ENCODE measurements at places on chromosomes 1 and 21.

DNA sequence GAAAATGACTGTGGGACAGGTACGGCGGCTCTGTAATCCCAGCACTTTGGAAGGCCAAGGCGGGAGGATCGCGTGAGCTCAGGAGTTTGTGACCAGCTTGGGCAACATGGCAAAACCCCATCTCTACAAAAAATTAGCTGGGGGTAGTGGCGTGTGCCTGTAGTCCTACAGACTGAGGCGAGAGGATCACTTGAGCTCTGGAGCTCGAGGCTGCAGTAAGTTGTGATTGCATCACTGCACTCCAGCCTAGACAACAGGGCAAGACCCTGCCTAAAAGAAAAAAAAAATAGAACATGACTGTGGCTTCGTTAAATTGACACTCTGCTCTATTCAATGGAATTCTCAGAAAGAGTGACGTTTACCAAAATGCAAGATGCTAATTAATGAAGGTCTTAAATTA lies 3.9 kb upstream of the DBT start:
- DNase-seq = no peak

GRCh38 chr1:41381692-41382479 lies 20.7 kb downstream of the FOXO6 start:
- DNase-seq = no peak

DNA sequence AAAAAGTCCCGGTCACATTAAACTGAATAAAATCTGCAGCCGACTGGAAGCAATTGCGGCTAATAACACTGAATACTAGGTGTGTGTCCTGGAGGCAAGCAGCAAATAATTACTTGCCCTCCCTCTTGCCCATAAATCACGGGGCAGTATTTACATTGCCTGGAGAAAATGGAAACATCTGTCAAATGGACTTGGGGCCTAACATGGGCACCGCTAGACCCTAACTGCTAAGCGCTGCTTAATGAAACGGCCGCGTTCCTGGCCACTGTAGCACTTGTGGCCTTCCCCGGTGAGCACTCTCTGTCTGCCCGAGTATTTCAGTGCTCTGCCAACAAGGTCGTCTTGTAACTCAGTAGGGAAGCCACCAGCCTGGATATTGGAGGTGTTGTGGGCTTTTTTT lies 23.9 kb upstream of the KNCN start:
- DNase-seq = no peak

- no peak for DNase-seq
Observed at GRCh38 chr21:42114646-42115045, 43.5 kb downstream of the UMODL1 start.

DNA sequence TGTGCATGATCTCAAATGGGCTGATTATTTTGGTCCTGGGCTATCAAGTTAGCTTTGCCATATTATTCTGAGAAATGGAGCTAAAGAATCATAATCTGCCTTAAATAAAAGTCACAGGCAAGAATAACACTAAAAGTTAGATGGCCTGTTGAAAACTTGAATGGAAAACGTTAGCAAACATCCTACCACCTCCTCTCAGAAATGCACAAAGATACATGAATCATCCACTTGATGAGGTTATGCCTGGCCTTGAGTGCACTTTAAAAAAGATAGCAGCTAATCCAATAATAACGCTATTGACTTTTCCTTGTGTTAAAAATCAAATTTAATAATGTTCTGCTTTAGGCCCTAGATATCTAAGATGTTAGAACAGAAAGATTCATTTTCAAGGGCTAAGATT lies 108.0 kb downstream of the KCNJ6 start:
- no peak for DNase-seq

- no peak for DNase-seq
Observed at GRCh38 chr1:183764981-183765380, 39.9 kb upstream of the RGL1 start.

- DNase-seq = no peak
Observed at GRCh38 chr1:46653405-46653958, 14.7 kb downstream of the ATPAF1 start.

- no peak for DNase-seq
Observed at GRCh38 chr1:219330001-219330400, 156.3 kb downstream of the LYPLAL1 start.

DNA sequence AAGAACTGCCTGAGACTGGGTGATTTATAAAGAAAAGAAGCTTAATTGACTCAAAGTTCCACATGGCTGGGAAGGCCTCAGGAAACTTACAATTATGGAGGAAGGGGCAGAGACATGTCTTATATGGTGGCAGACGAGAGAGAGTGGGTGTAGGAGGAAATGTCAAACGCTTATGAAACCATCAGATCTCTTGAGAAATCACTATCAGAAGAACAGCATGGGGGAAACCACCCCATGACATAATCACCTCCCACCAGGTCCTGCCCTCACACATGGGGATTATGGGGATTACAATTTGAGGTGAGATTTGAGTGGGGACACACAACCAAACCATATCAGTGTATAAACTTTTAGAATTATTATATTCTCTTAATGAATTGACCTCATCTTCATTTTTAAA lies 335.9 kb upstream of the DPYD start:
- no peak for DNase-seq

GRCh38 chr1:12416101-12416500 lies 186.3 kb downstream of the VPS13D start:
- no peak for DNase-seq

GRCh38 chr1:235502601-235503402 lies 1.4 kb downstream of the B3GALNT2 start:
- DNase-seq = no peak

DNA sequence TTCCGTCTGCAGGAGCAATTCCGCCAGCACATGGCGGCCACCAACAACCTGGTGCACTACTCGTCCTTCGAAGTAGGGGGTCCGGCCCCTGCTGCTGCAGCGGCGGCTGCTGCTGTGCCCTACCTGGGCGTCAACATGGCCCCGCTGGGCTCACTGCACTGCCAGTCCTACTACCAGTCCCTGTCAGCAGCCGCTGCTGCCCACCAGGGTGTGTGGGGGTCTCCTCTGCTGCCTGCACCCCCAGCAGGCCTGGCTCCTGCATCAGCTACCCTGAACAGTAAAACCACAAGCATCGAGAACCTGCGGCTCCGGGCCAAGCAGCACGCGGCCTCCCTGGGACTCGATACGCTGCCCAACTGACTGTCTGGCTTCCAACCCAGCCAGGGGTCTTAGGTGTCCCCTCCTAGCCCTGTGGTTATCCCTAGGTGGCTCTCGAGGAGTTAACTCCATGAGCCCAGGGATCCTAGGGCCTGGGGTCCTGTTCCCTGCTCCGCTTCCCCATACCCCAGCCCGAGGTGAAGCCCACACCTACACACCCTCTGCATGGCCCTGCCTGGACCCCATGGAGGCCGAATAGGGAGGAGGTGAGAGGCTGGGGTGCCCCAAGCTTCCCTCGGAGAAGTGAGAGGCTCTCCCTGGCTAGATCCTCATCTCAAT lies 22.6 kb downstream of the DMBX1 start:
- no peak for DNase-seq

- DNase-seq = no peak
Observed at GRCh38 chr1:173267453-173267945, 60.4 kb upstream of the TNFSF4 start.

DNA sequence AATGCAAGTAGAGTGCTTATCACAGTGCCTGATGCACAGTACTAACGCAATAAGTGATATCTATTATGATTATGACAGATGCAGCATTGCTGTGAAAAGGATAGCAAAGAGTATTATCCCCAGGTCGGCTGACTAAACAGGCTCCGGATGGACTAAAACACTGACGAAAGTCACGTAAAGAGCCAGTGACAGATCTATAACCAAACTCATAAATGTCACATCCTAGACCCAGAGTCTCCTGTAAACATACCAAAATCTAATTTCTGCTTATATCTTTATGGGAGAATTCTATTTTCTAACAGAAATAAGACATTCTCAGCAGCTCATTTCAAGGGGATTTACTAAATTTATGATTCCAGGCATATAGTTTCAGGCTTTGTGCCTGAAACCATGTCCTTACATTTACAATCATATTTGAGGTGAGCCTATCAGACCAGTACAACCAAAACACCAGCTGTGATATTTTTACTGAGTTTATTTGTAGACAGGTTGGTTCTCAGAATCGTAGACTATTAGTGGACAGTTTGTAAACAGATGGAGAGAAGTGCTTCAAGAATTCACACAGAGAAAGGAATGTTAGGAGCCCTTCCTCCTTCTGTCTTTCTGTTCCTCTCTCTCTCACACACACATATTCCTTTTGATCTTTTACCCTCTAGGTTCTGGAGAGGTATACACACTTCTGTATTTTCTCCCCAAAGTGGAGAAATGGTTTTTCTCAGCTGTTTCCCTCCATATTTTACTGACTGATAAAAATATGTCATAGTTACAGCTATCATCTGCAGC lies 52.4 kb upstream of the WDR26 start:
- no peak for DNase-seq

- DNase-seq = no peak
Observed at GRCh38 chr1:230277201-230278025, 148.7 kb downstream of the PGBD5 start.

DNA sequence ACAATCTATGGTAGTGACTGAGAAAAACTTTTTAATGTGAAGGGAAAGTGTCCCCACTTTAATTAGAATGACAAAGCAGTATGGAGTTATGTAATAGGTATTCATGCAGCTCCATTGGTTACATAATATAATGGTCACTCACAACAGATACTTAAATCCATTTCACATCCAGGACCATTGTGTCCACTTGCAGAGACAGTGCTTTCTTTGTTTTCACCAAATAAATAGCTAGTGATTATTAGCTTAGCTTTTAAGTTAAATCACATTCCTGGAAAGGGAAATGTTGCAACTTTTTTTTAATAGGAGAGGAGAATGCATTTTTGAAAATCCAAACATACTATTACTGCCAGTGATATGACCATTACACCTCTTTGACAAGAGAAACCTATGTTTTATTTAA lies 22.9 kb downstream of the RGL1 start:
- DNase-seq = no peak

GRCh38 chr1:203171341-203172183 lies 4.1 kb downstream of the MYBPH start:
- no peak for DNase-seq

DNA sequence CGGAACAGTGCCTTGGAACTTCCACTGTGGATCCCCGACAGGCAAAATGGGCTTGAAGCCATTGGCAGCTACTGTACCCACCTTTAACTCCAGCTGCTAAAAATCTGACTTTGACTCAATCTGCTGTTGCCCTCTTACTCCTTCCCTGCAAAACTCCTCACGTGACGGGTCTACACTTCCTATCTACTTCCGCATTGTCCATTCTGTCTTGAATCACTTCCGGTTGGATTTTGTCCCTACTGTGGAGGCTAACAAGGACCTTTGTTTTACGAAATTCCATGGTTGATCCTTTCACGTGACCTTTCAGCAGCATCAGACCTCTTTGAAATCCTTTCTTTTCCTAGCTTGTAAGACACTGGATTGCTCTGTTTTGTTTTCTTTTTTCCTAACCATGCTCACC lies 268.4 kb downstream of the PRDM2 start:
- DNase-seq = no peak

- no peak for DNase-seq
Observed at GRCh38 chr1:103372866-103373265, 152.6 kb upstream of the RNPC3 start.

DNA sequence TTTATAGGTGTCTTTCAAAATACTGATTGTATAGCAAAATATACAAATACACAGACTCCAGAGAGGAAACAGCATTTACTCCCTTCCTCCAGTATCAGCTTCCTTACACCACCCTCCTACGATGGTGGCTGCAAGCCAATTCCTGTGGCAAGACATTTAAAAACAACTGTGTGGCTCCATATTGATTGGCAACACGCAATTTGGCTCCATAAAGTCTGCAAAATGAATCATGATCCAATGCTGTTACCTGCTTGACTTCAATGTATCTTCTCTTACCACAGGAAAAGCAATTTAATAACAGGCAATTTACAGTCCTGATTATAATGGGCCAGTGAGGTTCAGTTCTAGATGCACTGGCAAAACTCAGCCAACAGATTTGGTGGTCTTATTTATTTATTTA lies 19.7 kb upstream of the ATP6V1G3 start:
- DNase-seq = no peak

DNA sequence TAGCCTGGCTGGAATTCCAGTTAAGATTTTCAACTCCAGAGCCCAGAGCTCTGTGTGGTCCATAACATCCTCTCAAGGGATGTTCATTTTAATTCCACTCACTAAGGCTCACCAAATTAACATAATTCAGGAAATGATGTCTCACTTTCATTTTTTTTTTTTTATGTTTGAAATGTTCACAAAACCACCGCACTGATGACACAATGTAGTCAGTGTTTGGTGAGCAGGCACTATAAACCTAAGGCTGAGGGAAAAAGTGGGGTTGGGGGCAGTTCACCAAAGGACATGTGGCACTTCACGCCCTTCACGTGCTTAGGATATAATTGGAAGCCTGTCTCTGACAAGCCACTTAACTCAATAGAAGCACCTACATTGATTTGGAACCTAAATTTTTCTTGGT lies 177.3 kb upstream of the CAMK1G start:
- no peak for DNase-seq

- DNase-seq = no peak
Observed at GRCh38 chr21:42319376-42319775, 4.2 kb upstream of the TFF3 start.

GRCh38 chr1:66286307-66286706 lies 247.6 kb upstream of the SGIP1 start:
- no peak for DNase-seq

- no peak for DNase-seq
Observed at GRCh38 chr1:161119092-161119903, 1.4 kb downstream of the NIT1 start.

DNA sequence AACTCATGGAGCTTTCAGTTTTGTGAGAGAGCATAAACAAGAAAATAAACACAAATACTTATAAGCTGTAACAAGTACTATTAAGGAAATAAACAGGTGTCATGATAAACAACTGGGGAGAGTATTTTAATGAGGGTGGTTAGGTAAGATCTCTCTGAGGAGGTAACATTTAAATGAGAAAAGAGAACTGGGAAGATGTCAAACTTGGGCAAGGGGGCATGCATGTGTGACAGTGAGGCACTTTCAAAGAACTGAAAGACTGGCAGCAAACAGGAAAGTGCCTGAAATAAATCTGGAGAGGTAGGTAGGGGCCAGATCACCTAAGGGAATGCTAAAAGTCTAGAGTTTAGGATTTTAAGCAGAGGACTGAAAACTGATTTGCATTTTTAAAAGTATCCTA lies 37.8 kb downstream of the NSL1 start:
- DNase-seq = no peak

- no peak for DNase-seq
Observed at GRCh38 chr1:219236933-219237610, 63.4 kb downstream of the LYPLAL1 start.

Measured in stimulated activated CD8-positive, alpha-beta memory T cell treated with anti-CD3 and anti-CD28 coated beads, Interleukin-15, amount 100 ng/mL, for 48 hours (primary cell).